Cortex of kidney (tissue), 1 donor: ENCODE measurements at places on chromosomes 3 and 15.

DNA sequence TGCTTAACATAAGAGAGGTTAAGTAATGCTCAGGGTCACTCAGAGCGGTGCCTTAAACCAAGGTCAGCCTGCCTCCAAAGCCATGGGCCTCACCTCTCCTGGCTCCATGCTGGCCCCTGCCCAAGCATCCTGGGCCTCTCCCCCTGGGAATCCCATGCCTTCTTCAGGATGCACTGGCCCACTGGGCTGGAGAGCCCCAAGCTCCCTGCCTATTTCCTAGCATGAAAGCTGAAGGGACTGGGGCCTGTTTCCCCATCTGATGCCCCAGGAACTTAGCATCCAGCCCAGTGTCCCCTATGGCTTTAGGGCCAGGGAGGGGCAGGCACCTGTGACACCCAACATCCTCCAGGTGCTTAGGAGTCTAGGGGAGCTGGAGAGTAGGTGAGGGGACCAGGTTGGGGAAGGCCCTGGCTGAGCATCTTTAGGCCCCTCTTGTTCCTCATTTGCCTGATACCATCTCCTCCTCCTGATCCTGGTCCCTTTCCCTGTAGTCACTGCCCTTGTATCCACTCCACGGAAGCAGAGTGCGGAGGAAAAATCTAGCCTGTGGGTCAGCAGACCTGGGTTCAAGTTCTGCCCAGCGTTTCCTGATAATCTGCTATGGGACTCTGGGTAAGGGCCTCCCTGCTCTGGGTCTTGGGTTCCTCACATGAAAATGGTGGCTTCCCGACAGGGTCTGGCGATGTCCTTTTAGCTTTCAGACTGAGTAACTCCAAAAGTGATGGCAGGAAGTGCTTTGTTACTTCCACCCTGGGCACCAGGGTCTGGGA, 28.6 kb downstream of the EHD4 start:
- no peak for DNase-seq

DNA sequence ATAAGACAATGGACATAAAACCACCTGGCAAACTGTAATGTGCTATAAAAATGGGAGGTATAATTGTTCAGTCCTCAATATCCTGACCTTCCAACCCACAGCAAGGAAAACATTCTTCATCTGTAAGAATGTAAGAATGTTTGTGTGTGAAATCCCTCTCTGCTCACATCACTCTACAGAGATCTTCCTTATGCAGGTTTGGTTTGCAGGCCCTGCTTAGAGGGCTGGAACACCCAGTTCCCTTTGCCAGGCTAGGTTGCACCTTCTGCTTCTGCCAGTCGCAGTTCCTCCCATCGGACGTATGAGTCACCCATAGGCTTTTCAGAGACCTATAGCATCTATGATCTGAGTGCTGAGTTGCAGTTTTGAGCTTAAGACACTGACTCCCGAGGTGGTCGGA, 24.1 kb upstream of the MINAR1 start:
- DNase-seq = no peak

DNA sequence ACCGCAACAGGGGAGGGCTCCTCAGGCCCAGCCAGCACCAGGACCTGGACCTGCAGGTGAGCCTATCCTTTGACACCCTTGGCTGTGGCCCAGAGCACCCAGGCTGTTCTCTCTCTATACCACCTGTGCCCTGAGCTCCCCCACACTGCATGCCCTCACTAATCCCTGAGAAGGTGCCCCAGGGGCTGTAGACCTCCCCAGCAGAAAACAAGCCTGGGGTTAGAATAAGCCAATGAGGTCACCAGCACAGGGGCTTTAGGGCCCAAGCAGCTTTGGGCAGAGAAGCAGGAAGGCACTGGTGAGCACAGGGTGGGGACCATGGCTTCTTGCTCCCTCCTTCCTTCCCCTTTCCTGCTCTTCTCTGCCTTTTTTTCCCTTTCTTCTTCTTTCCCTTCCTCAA, 10.3 kb upstream of the APEH start:
- no peak for DNase-seq

- DNase-seq = no peak
Observed at GRCh38 chr15:77010312-77010686, 15.4 kb downstream of the PSTPIP1 start.

GRCh38 chr3:24272408-24272807, 222.2 kb downstream of the THRB start:
- no peak for DNase-seq

- no peak for DNase-seq
Observed at GRCh38 chr3:69838696-69839515, 99.6 kb downstream of the MITF start.

DNA sequence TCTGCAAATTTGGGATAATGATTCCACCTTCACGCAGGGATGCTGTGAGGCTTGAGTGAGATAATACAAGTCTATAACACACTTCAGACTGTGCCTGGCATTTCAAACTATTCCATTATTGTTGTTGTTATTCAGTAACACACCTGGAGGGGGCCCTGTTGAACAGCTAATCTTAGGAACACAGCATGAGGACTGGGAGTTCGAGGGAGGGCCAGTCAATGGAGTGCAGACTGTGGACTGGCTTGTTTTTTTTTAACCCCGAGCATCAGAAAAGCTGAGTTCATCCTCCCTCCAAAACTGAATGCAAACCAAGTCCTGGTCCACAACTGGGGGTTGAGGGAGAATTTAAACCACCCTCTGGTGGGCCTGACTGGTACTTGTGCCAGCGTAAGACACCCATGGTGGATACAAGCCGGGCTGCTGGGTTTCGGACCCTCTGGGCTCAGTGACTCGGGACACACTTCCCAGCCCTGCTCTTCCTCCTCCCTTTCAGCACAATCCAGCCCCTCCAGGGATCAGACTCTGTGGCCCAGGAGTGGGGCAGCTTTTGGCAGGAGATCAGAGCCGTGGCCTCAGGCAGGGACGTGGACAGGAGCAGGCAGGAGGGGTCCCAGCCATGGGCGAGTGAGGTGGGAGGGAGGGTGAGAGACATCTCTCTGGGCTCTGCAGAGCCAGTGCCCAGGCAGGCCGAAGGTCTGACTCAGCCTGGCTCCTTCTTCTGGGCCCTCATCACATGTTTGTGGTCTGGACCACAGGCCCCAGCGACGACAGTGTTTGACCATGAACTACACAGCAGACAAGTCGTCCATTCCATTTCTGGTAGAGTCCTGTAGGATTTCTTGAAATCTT, 36.3 kb upstream of the MEX3B start:
- no peak for DNase-seq

GRCh38 chr3:50203809-50204803, 965 bp upstream of the SLC38A3 start:
- no peak for DNase-seq

GRCh38 chr3:83454353-83454752, 1504.4 kb upstream of the CADM2 start:
- no peak for DNase-seq

GRCh38 chr3:32325927-32326326, 65.7 kb upstream of the CMTM7 start:
- no peak for DNase-seq

DNA sequence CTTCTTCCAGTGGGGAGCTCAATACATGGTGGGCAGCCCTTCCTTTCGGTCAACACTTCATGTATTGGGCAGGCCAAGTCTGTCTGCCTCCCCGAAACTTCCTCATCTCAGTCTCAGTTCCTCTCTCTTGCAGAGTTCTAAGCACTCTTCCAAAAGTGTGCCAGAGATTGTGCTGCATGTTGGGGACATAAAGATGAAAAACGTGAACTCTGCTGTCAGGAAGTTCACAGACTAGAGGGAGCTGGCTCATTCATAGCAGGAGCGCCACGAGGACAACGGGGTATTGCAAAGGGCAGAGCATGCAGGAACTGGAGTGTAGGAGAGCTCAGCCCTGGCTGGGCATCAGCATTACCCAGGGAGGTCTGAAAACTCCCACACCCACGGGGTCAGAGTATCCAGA, 15.3 kb upstream of the EPHB3 start:
- DNase-seq = no peak

GRCh38 chr3:62839748-62840147, 35.5 kb downstream of the CADPS start:
- DNase-seq = no peak

DNA sequence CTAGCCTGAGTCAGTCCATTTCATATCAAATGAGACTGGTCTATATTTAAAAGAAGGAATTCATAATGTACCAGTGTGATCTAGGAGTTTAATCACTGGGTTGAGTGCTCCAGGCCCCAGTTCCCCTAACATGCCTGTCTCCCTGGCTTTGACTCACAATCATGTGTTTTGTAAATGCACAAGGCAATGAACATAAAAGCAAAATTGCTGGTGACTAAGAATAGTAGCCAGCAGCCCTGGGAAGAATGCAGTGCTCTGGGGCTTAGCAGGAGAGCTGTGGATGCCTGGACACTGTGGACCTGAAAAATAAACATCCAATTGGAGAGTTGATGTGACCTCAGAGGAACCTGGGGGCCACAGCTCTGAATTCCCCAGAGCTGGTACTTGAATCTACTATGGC, 50.3 kb downstream of the SYNPR start:
- DNase-seq = no peak

DNA sequence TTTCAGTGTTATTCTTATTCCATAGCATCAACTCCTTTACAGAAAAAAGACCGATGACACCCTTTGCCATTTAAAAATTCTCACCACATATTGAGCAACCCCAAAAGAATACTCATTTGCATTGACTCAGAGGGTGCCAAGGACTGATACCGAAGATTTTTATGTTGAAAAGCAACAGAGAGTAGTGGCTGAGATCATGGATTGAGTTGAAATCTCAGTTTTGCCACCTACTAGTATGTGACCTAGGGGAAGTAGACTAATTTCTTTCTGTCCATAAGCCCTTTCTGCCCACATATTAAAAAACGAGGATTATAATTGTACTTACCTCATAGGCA, 313.9 kb upstream of the SATB1 start:
- DNase-seq = no peak

DNA sequence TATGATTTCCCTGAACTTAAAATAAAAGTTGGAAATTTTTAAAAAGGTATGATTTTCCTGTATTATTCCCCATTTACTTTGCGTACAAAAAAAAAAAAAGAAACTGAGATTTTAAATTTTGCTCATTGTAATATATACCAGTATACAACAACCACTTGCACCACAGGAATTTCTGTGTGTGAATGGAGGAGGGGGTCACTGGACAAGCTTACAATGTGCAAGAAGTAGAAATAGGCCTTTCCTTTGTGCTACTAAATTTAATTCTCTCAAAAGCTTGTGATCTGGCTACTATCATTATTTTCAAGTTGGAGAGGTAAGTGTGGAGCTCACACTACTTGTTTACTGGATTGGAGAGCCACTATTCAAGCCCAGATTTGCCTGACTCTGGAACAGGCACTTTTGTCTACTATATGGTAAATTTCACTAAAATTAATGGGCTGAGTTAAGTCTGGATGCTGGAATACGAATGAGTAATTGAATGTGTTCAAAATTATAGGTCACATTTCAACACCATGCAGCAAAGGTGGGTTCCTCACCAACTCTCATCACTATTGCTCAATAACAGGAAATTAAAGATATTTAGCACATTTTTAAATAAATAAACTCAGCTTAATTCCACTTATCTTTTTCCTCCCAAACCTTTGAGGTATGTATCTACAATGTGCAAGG, 148.0 kb upstream of the MBNL1 start:
- DNase-seq = no peak

DNA sequence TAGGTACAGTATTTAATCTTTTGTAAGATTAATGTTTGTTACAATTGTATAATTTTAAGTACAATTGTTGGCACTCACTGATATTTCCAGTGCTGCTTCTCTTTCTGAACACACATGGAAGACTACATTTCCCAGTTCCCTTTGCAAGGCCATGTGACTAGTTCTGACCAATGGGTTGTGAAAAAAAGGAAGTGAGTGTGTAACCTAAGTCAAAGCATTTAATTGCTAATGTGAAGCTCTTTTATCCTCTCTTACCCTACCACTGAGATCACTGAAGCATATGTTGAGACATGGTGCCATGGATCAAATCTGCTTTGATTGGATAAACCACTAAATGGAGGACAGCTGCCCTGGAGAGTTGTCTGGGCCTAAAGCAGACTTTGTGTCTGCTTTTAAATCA, 83.9 kb upstream of the PLXND1 start:
- no peak for DNase-seq

DNA sequence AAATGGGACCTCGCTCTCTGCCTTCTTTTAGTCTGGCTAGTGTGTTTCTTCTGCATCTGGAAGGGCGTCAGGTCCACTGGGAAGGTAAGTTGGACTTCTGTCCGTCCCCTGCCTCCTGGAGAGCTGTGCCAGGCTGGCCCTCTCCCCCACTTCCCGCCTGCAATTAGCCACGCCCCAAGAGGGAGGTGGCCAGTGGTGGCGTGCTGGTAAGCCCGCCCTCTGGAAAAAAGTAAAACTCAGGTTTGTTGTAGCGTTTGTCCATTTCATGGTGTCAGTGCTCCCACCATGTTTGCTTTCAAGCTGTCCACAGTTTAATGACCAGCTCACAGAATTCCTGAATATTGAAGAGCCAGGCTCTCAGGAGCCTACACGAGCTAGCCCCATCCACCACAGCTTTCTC, 55.6 kb downstream of the SLC6A6 start:
- DNase-seq = no peak

GRCh38 chr3:143184099-143184498, 64.5 kb downstream of the CHST2 start:
- no peak for DNase-seq

DNA sequence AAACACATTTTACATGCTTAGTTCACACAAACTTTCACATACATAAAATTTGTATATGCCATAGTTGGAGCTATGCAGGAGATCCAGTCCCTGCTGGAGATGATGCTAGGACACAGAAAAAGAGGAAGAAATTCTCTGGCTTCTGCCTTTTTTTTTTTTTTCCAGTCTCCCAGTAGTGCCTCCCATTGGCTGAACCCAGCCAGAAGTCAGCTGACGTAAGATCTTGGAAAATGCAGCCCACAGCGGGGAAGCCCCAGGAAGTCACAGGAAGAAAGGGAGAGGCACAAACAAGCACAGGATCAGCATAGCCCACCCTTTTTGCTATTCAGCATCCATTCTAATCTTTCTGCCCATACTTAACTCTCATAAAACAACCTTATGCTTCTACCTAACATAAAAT, 38.5 kb downstream of the SCN11A start:
- no peak for DNase-seq

- no peak for DNase-seq
Observed at GRCh38 chr3:125011941-125012340, 43.9 kb downstream of the HEG1 start.

DNA sequence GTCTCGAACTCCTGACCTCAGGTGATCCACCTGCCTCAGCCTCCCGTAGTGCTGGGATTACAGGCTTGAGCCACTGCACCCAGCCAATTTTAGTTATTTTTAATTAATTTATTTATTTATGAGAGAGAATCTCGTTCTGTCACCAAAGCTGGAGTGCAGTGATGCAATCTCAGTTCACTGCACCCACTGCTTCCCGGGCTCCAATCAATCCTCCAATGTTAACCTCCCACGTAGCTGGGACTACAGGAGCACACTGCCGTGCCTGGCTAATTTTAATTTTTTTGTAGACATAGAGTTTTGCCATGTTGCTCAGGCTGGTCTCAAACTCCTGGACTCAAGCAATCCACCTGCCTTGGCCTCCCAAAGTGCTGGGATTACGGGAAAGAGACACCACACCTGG, 137.9 kb downstream of the TCF12 start:
- no peak for DNase-seq

- no peak for DNase-seq
Observed at GRCh38 chr15:66906668-66907614, 158.5 kb upstream of the SMAD3 start.
